ENCODE measurements at places on chromosomes 13 and 19.

DNA sequence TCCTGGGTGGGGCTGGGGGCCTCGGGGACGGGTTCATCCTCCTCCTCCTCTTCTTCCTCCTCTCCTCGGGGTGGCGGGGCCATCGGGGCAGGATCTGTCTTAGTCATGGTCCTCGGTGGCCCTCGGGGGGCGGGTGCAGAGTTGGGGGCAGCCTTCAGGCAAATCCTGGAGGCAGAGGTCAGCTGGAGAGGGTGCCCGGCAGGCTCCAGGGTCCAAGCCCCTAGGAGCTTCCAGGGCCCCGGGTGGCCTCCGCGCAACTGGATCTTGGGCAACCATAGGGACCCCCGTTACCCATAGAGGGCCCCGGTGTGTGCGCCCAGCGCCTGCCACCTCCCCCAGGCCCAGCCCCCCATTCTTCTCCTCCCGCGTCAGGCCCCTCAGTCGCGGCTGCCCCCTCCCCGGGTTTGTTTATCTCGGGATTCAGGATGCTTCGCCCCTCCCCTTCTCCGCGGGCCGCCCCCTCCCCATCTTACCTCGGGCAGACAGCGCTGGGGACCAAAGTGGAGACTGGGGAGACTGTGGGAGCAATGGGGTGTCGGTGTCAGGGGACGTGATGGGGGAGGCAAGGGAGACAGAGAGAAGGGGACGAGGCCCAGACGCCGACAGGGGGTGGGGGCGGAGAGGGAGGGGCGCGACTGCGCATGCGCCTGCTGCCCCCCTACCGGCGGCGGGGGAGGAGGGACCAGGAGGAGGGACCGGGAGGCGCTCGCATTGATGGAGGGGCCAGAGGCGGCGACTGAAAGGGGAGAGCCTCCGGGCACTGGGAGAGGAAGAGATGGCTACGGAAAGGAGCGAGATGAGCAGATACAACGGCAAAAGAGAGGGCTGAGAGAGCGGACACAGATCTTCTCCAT lies at the start of gene CLIP3:
TSS of gene CLIP3 (minus strand) at position 623 of the 854 bp plus-strand sequence. CDS start at position 107, 516 bp downstream.
- no peak for DNase-seq

DNA sequence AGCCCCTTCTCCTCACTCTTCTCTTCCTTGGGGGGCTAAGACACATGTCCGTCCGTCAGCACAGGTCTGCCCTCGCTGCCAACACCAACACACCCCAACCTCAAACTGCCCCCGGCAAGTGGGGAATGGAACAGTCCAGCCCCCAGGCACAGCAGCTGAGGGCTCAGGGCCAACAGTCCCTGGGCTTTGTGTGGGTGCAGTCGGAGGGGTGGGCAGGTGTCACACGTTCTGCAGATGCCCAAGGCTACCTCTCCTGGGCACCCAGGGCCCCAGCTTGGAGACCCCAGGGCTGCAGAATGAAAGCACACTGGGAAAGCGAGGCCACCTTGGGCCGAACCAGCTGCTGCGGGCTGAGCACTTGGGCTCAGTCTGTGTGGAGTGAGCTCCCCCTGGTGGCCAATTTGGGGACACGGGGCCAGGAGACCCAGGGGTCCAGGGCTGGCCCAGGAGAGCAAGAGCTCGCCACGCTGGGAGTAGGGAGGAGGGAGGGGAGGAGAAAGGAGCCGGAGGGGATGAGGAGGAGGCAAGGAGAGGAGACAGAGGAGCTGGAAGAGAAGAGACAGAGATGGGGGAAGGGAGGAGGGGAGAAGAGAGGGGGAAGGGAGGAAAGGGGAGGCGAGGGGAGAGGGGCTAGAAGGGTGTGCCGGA lies 14.0 kb upstream of the ATP8B3 start:
- DNase-seq: peak; percentile 60

- DNase-seq: no peak
Observed at GRCh38 chr13:29605860-29606526, 10.5 kb upstream of the SLC7A1 start.

GRCh38 chr19:12090807-12091206 lies 26.3 kb downstream of the ZNF844 start:
- DNase-seq: peak; percentile 50

DNA sequence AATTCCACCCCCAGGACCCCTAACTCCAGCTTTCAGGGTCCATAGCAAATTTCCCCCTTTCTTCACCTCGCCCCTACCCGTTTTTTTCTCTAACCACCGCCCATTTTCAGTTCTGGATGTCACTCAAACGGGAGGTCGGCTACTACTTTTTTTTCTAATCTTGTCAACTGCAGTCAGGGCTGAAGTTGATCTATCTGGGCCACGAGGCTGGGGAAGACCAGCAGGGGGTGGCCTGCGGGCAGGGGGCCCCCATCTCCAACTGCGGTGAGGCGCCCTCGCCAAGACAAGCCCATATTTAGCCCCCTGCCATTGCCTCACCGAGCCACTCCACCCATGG lies 748 bp downstream of the LHFPL6 start:
- DNase-seq: no peak

DNA sequence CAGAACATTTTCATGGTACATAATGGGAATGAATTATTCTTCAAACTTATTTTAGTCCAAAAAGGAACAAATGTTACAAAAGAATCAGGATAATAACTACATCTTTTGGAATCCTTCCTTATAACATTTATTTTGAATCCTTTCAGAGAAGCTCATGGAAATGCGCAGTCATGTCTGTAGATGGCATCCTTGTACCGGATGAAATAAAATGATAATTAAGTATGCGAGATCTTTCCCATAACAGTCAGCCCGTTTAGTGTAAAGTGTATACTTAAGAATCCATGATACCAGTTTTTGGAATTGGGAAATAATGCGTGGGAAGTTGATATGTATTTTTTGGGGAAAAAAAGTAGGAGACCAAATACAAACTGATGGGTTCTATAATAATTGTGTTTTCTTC lies 418.8 kb downstream of the GPC5 start:
- DNase-seq: no peak

DNA sequence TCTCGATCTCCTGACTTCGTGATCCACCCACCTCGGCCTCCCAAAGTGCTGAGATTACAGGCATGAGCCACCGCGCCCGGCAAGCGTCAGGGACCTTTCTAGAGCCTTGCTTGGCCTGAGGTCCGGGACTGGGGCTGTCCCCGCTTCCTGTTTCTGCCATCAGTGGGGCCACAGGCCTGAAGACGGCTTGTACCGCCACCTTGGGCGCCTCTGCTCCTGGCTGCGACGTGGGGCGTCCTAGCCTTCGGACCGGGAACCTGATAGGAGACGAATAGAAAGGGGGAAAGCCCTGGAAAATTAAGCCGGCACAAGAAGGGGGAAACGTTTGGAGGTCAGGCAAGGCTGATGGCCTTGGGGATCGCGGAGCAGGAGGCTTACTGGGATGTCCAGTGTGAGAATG lies 35.1 kb downstream of the RNF6 start:
- DNase-seq: peak; percentile 6

Data from CD14-positive monocyte (primary cell).